Neuronal stem cell (in vitro differentiated cells): ENCODE measurements at places on chromosomes 13 and 19.

GRCh38 chr13:100523981-100524386 is 64.6 kb downstream of the GGACT start:
- no peak for DNase-seq

- DNase-seq = no peak
Observed at GRCh38 chr19:31377736-31378135, 28.5 kb upstream of the TSHZ3 start.

- DNase-seq = no peak
Observed at GRCh38 chr19:50780753-50781435, 9.3 kb upstream of the ACP4 start.

- DNase-seq = no peak
Observed at GRCh38 chr19:2080336-2080988, 15.7 kb downstream of the MOB3A start.

GRCh38 chr19:17499648-17500446 is 11.6 kb upstream of the PGLS start:
- DNase-seq = no peak

GRCh38 chr19:55546822-55547614 is 1.7 kb upstream of the SBK3 start:
- DNase-seq = no peak

- DNase-seq = no peak
Observed at GRCh38 chr13:67052550-67053490, 177.3 kb downstream of the PCDH9 start.

DNA sequence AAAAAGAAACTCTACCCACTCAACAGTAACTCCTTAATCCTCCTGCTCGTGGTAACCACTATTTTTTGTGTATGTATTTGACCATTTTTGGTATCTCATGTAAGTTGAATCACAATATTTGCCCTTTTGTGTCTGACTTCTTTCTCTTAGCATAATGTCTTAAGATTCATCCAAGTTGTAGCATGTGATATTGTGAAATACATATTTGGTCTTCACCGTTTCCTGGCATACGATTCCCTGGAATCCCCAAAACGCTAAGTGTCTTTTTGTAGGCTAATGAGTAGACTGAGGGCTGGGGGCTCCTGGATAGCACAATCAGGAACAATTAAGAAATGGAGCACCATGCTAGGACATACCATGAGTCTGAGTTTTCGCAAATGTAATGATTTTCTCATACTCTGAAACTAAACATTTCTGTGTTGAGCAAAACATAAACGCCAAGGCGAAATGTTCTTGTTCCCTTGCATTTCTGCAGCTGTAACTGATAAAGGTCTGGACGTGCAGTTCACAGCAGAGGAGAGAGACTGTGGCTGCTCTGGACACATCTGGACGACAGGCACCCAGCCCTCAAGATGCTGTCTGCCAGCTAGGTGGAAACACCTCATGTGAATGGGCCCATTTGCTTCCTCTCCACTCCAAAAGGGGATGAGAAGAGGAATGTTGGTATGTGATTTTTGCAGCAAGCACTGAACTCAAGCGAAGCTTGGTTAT is 38.4 kb downstream of the BRD4 start:
- DNase-seq = no peak

GRCh38 chr13:23319883-23320224 is 113.6 kb downstream of the SACS start:
- DNase-seq = no peak

DNA sequence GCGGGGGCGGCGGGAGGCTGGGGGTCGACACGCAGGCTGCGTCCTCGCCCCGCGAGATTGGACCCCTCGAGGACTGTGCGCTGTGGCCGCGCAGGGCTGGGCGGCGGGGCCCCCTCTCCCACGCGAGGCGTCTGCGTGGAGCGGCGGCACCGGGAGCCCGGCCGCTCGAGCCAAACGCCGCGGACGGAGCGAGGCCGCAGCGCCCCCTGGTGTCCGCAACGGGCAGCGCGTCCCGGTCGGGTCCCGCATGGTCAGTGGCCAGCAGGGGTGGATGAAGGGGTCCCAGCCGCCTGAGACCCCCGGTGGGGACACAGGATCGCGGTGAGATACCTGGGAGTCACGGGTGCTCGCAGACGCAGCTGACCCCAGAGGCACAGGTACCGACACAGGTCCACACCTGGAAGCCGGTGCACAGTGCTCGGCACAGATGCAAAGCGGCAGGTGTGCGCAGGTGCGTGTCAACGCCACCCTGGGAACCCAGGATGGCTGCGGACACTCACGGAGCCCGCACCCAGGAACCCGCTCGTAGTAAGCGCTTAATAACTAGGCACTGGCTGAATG is 2.1 kb upstream of the CIRBP start:
- no peak for DNase-seq

DNA sequence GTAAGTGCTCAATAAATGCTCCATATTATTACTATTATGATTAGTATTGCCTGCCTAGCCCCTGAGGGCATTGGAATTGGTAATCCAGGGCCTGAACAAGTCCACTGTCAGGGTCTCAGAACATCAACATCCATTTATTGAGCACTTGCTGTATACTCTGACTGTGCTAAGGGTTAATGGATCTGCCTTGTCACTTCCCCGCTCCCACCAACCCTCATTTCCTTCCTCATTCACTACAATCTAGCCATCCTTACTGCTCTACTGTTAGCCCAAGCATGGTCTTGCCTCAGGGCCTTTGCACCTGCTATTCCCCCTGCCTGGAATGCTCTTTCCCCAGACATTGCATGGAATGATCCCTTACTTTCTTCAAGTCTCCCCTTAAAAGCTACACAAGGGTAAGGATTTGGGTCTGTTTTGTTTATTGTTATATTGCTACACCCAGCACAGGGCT is 12.7 kb upstream of the ANGPTL8 start:
- no peak for DNase-seq

DNA sequence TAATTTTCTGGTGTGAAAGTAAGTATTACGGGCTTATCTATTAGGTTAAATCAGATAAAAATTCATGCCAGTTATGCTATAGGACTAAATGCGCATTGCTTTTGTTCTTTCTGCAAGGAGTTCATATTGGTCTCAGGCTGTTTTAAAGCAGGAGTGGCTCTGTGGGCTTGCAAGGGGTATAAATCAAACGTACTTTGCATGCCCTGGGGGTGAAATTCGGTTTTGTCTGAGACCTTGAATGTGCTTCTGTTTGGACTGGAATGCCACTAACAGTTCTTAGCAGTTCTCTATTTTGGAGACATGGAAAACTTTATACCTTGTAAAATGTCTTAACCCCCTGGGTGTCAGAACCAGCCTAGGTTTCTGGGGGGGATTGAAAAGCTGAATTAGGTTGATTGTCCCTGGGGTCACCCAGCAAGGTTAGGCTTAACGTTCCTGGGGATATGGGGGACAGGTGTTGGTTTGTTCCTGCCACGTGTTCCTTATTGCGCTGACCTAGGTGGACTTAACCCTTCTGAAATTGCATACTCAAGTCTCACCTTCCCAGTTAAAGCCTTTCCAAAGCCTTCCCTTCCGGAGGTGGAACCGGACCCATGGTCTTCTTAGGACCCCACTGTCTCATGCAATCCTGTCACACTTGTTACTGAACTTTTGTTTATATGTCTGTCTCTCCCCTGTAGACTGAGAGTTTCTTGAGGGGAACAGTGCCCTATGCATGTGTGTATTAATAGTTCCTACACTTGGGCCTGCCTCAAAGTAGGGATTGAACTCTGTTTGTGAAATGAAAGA is 182.2 kb downstream of the LMO7 start:
- DNase-seq = no peak

DNA sequence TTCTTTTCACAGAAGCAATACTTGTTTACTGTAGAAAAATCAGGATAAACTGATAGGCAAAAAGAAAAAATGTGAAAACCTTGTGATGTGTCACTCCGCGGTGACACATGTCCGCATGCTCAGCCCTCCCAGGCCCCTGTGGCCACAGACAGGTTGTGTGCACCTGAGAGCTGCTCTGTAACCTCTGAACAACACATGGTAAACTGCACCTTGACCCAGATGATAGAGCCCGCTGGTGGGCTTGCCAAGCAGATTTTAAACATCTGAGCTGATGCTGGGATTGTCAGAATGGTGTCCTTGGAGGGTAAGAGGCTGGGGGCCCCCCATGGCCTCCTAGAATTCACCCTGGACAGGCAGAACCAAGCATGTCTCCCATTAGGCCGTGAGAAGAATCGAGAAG is 33.8 kb downstream of the DHRS12 start:
- no peak for DNase-seq
